ENCODE measurements at places on chromosomes 4 and X. TPM values are rescaled to one million over a fixed set of nuclear protein-coding genes. Genes with fewer than 3 reads are reported as not detected.

The GPAT3 gene
- 40.0 TPM for total RNA-seq

DNA sequence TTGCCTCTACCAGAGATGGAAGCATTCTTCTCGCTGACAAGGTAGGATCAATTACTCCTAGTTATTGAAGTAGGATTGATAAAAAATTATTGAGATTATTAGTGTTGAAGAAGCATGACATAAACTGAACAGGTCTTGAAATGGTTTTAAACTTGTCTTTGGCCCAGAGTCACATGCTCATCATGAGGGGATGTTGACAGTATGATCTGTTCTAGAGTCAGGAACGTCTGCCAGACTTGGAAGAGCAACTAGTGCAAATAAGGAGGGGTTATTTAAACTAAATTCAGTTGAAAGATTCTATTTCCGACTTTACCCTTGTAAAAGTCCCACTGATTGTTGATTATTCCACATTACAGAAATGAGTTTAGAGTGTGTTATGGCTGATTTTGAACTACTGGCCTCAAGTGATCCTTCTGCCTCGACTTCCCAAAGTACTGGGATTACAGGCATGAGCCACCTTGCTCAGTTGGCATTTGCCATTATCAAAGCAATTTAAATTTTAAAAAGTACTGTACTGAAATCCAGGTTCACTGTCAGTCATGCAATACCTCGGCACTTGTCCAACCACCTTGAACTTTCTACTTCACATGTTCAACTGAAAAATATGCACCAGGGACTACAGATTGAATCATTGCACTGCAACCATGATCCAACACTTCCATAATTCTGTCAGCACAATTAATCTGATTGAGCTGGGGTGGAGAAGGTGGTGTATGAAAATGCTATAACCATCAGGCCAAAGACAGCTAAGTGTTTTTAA lies 19.7 kb downstream of the FABP2 start:
- no peak for DNase-seq
- H3K4me1 ChIP-seq, result peaks cover 25% of the 10 kb centered on the region
- no peak overlapping the region for H3K27ac ChIP-seq
- H3K36me3 ChIP-seq, result no peaks in the 10 kb centered on the region
- no peak overlapping the region for H3K4me3 ChIP-seq
- no peaks in the 10 kb centered on the region for H3K27me3 ChIP-seq

DNA sequence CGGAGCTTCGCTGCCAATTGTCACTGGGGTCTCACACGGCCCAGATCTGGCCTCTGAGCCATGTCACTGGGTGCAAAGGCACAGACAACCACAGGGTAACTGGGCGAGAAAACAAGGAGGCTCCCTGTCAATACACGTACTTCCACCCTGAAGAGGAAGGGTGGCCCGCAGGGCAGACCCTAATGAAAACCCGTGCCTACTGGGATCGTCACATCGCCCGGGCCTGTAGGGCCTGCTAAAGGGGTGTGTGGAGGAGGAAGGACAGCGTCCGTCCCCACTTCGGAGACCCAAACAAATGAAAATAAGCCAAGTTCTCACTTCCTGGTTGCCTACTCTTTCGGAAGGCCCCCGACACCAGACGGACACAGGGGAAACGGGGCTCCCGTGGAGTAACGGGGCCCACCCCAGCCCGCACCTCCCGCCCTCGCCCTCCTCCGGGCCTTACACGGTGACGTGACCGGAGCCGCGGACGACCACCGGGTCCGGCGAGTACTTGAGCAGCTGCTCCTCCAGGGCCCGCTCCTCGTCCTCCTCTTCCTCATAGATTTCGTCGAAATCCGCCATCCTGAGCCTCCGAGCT lies 578 bp downstream of the CHIC2 start:
- peak overlapping the region; percentile 100 for H3K4me3 ChIP-seq
- peak overlapping the region; percentile 95 for H3K27ac ChIP-seq
- no peaks in the 10 kb centered on the region for H3K36me3 ChIP-seq
- DNase-seq, result peak; percentile 63

DNA sequence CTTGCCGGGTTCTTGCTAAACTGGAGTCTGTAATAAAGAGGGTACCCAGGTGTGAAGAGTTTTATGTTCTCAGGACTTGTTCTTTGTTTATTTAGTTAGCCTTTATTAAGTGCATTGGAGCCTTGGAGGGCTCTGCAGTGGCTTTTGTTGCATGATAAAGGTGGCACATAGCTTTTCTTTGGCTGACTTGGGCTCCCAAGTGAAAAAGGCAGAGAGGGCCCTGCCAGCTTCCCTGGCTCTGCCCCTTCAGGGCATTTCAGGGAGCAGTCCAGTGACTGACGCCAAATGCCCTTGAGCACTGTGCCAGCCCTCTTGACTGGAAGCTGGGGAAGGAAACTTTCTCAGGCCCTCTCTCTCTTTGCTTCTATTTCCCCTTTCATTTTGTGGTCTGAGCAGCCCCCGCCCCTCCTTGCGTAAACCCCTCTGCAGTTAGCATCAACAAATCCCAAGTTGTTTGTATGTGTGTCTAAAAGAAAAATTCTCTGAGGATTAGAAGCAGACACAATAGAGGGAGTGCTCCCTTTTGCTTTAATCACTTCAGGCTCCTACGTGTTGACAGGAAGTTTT lies 152.2 kb downstream of the NHS start:
- H3K4me1 ChIP-seq, result peaks cover 7% of the 10 kb centered on the region
- DNase-seq, result peak; percentile 69
- H3K27me3 ChIP-seq, result no peaks in the 10 kb centered on the region
- no peaks in the 10 kb centered on the region for H3K36me3 ChIP-seq
- peak overlapping the region; percentile 23 for H3K27ac ChIP-seq

GRCh38 chr4:7620814-7621176 lies 186.1 kb upstream of the PSAPL1 start:
- peak; percentile 39 for DNase-seq
- H3K4me3 ChIP-seq, result no peak overlapping the region
- no peak overlapping the region for H3K27ac ChIP-seq
- peaks cover 5% of the 10 kb centered on the region for H3K27me3 ChIP-seq

GRCh38 chrX:40478474-40479065 lies 102.2 kb upstream of the ATP6AP2 start:
- no peak overlapping the region for H3K4me3 ChIP-seq
- H3K27ac ChIP-seq, result no peak overlapping the region

DNA sequence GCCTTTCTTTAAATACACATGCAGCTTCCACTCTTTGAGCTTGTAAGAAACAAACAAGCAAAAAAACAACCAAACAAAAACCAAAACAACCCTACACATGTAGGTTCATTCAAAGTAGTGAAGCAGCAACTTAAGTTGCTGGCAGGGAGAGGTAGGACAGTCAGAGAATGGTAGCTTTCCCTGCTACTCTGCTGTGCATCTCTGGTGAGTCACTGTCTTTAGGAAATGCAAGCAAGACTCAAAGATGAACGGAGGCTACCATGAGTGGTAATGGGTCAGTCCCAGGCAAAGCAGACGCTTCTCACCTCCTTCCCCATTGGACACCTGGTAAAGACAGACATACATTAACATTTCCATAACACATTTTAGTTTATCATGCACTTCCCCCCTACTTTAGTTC lies 43.2 kb downstream of the PGRMC2 start:
- no peak overlapping the region for H3K4me3 ChIP-seq
- H3K27ac ChIP-seq, result no peak overlapping the region
- no peak for DNase-seq
- no peaks in the 10 kb centered on the region for H3K4me1 ChIP-seq
- H3K36me3 ChIP-seq, result no peaks in the 10 kb centered on the region

DNA sequence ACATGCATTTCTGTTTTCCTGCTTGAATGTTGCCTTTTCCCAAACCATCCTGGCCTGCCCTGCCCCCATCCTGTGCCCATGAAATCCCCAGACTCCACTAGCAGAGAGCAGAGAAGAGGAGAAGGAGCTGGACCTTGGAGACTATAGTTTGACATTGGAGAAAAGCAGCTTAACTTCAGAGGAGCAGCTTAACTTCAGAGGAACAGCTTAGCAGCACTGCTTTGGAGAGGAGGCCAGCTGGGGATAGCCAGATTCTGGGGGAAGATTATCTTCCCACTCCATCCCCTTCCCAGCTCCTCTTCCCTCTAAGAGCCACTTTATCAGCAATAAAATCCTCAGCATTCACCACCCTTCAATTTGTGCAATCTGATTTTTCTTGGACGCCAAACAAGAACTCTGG lies 443.0 kb downstream of the PCDH10 start:
- H3K36me3 ChIP-seq, result no peaks in the 10 kb centered on the region
- DNase-seq, result no peak
- H3K4me3 ChIP-seq, result no peak overlapping the region
- no peak overlapping the region for H3K27ac ChIP-seq

DNA sequence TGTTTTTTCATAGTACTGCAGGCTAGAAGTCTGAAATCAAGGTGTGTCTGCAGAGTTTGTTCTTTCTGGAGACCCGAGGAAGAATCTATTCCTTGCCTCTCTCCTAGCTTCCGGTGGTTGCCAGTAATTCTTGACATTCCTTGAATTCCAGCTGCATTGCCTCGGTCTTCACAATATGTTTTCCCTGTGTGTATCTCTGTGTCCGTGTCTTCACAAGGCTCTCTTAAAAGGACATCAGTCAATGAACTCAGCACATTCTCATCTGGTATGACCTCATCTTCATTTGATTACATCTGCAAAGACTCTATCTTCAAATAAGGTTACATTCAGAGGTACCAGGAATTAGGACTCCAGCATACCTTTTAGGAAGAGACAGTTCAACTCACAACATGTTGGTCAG lies 163.4 kb downstream of the BANK1 start:
- no peak overlapping the region for H3K27ac ChIP-seq
- H3K4me3 ChIP-seq, result no peak overlapping the region
- no peak for DNase-seq
- H3K4me1 ChIP-seq, result no peaks in the 10 kb centered on the region

DNA sequence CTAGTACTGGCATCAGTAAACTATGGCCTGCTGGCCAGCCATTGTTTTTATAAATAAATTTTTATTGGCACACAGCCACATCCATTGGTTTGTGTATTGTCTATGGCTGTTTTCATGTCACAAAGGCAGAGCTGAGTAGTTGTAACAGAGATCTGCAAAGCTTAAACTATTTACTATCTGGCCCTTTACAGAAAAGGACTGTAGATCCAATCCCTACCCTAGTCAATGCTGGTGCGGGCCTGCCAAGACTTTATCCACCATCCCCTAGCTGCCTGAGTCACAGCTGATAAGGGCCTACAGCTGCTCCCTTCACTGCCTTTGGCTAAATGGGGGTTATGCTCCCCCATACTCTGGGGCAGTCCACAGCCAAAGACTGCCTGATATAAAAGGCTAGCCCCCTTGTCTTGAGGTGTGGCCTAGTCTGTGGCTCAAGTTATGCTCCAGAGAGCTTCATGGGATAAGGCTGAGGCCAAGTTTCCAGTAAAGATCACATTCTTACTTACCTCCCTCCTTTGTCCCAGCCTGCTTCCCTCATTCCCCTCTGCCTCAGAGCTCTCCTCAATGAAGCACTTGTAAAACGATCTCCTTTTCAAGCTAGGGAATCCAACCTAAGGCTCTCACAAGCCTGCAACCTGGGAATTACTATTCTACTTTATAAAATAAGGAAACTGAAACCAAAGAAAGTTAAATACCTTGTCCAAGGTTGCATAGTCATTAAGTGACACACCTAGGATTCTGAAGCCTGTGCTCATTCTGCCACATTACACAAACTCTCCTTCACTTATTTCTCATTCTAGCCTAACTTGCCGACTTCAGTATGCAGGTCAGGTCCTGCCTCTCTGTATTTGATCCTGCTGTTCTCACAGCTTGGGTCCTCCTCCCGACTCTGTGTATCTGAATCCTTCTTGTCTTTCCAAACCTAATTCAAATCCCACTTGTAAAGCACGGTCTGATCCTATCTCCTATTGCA lies 20.7 kb downstream of the ACE2 start:
- H3K4me3 ChIP-seq, result no peak overlapping the region
- no peaks in the 10 kb centered on the region for H3K27me3 ChIP-seq
- H3K27ac ChIP-seq, result no peak overlapping the region
- DNase-seq, result peak; percentile 25

The WNK3 gene
- total RNA-seq, result 1.1 TPM

DNA sequence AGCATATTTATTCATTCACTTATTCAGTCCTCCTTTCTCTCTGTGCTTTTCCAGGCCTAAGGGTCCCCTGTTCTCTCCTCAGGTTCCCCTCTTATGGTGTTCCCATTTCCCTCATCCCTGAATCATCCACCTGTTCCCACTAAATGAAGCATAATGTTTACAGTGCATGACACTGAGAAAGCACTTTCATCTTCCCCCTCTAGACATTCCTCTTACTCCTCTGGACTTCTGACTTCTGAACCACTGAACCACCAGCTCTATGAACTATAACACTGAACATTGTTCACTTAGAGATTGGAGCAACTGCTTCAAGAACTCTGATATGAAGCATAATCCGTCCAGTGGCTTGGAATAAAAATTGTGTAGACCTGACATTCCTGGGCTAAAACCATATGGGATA lies 59.5 kb downstream of the CD38 start:
- no peaks in the 10 kb centered on the region for H3K27me3 ChIP-seq
- H3K36me3 ChIP-seq, result no peaks in the 10 kb centered on the region
- no peak overlapping the region for H3K4me3 ChIP-seq
- peaks cover 2% of the 10 kb centered on the region for H3K4me1 ChIP-seq
- no peak overlapping the region for H3K27ac ChIP-seq

GRCh38 chrX:97504431-97504830 lies 620.7 kb downstream of the RPA4 start:
- H3K27me3 ChIP-seq, result no peaks in the 10 kb centered on the region
- DNase-seq, result no peak
- H3K36me3 ChIP-seq, result no peaks in the 10 kb centered on the region
- no peak overlapping the region for H3K4me3 ChIP-seq

DNA sequence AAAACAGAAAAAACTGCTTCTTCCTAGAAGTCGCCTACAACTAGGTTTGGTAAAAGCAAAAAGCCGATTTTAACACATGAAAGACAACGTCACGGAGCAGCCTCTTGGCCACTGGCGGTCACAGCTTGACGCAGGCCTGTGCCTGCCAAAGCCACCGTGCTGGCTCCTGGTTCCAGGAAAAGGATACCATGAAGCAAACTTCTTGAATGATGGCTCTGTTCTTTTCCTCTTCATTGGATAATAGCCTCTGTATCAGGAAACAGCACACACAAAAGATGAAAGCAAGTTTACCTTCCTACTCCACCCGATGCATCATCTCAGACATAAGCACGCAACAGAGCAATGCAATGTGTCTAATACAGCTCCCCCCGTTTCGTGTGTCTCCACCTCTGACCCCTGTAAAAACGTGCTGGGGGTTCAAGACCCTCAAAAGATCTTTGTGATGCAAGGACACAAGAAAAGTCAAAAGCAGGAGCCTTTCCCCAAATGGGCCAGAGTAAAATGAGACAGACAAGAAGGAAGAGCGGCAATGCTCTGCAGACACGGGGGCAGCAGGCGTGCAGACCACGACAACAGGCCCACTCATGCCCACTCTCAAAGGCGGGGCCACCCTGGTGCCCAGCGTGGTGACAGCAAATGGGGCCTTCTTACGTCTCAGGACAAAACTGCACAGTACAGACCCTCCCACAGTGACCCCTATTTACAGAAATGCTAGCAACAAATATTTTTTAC lies 19.4 kb downstream of the GAK start:
- no peak overlapping the region for H3K4me3 ChIP-seq
- peaks cover 25% of the 10 kb centered on the region for H3K36me3 ChIP-seq
- H3K27me3 ChIP-seq, result no peaks in the 10 kb centered on the region
- peaks cover 6% of the 10 kb centered on the region for H3K4me1 ChIP-seq
- H3K27ac ChIP-seq, result no peak overlapping the region
- peak; percentile 18 for DNase-seq

The DTHD1 gene
- not detected for total RNA-seq

The F8A3 gene
- 11.1 TPM for total RNA-seq

The PCDH18 gene
- 8.5 TPM for total RNA-seq

Data from heart left ventricle (tissue), 16 donors.